Retina (tissue), 1 donor: ENCODE measurements at places on chromosomes 4 and X.
A peak's percentile ranks its signal among the peaks of the same experiment; 100 is the strongest.

DNA sequence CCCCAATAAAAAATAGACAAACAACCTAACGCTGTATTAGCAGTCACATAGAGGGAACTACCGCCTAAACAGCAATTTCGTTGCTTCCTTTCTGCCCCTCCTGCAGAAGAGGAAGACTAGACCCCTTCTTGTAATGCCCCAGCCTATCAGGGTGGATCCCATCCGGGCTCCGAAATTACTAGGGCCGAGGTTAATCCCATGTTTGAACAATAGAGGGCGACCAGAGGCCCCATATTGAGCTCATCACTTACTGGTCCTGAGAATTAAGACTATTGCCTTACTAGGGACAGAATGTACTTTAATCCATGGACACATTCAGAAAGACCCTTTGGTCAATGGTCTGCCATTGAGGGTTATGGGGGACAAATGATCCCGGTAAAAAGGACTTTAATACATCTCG, 11.8 kb upstream of the ZNF630 start:
- DNase-seq, result peak; percentile 56

- DNase-seq, result no peak
Observed at GRCh38 chr4:16437836-16438235, 211.6 kb upstream of the TAPT1 start.

DNA sequence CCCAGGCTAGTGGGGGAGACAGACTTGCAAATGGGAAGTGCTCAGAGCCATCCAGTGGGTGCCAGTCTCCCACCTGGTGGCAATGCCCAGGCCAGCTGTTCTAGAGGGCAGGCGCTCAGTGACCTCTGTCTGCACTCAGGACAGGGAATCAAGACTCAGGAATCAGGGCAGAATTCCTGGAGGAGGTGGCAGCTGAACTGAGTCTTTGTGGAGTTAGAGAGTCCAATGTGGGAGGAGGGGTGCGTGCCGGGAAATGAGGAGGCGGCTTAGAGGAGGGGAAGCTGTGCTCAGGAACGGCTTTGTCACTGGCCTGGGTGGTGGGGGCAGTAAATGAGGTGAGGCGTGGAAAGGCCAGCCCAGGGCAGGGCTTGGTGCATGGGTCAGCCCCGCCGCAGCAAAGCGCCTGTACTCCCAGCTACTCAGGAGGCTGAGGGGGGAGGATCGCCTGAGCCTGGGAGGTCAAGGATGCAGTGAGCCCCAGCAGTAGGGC, 31.3 kb upstream of the SORCS2 start:
- DNase-seq, result no peak

GRCh38 chr4:29046186-29046585, 1674.0 kb upstream of the PCDH7 start:
- DNase-seq, result no peak

DNA sequence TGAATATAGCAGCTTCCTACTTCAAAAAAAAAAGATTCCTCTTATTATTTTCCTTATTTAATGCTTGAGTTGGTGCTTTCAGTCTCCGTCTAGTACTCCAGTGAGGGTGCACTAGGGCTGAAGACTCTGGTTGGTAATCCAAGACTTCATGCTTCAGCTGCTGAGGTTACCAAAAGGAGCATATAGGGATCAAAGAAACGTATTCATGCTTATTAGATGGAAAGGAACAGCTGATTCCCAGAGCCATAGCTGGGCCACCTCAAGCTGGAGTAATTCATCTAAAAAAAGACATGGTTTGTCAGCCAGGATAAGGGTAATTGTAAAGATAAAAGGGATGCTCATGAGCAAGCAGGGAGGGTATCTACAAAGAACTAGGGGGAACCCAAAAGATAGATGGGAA, 131.7 kb upstream of the FAM47B start:
- DNase-seq, result peak; percentile 22

DNA sequence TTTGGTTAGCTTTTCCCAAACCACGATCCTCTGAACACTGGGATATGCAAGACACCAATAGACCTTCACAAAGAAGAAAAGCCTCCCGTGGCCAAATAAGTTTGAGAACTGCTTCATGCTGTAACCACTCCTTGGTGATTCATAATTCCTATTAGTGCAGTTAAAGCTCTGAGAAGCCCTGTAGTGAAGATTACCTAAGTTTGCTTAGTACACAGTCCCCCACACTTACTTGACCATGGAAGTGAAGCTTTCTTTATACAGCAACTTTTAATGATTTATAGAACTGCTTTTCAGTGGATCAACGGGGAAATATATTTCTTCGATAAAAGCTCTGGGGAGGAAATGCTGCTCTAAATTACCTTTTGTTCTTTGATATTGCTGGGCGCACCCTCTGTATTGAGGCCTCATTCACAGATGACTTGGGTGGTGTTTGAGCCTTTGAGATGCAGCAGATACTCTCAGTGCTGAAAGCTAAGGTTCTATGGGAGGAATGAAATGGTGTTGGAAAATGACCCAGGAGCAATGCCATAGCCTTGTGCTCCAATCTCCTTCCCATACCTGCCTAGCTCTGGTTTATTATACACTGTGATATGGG, 67.4 kb downstream of the CBLL2 start:
- DNase-seq, result no peak

DNA sequence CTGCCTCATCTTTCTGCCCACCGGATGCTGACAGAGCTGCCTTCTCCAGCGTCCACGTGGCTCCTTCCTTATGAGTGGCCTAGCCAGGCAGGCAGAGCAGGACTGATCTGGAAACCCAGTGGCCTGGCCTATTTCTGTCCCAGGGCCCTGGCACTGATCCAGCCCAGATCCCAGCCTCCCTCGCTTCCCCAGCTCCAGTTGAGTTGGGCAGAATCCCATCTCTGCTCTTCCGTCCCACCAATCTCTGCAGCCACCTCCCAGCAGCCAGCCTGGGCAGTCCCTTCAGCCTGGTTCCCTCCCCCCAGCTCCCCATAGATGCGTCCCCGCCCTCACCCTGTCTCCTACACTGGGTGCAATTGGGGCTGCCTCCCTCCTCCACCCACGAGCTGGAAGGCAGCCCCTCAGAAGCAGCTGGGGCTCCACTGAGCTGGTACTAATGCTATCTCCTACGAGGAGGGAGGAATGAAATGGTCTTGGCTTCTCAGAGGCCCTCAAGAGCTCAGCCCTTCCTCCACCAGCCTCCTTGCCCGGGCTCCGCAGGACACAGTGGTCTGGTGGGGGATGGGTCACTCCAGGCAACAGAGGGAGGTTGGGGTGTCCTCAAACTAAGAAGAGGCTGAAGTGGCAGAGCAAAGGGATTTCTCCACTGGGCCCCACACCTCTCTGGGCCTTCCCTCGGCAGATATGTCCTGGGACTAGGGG, 94.2 kb downstream of the PJA1 start:
- peak; percentile 32 for DNase-seq

- DNase-seq, result no peak
Observed at GRCh38 chr4:185224597-185224996, 15.2 kb downstream of the SNX25 start.

- no peak for DNase-seq
Observed at GRCh38 chrX:19097553-19098283, 24.6 kb downstream of the ADGRG2 start.

- no peak for DNase-seq
Observed at GRCh38 chr4:95998311-95998710, 158.4 kb downstream of the PDHA2 start.

GRCh38 chrX:31314921-31315320, 243.1 kb upstream of the FTHL17 start:
- no peak for DNase-seq

- DNase-seq, result no peak
Observed at GRCh38 chrX:21800344-21800770, 39.1 kb upstream of the MBTPS2 start.

- DNase-seq, result no peak
Observed at GRCh38 chr4:157880761-157881160, 292.1 kb downstream of the GASK1B start.

- no peak for DNase-seq
Observed at GRCh38 chr4:82994834-82995233, 15.8 kb downstream of the LIN54 start.

DNA sequence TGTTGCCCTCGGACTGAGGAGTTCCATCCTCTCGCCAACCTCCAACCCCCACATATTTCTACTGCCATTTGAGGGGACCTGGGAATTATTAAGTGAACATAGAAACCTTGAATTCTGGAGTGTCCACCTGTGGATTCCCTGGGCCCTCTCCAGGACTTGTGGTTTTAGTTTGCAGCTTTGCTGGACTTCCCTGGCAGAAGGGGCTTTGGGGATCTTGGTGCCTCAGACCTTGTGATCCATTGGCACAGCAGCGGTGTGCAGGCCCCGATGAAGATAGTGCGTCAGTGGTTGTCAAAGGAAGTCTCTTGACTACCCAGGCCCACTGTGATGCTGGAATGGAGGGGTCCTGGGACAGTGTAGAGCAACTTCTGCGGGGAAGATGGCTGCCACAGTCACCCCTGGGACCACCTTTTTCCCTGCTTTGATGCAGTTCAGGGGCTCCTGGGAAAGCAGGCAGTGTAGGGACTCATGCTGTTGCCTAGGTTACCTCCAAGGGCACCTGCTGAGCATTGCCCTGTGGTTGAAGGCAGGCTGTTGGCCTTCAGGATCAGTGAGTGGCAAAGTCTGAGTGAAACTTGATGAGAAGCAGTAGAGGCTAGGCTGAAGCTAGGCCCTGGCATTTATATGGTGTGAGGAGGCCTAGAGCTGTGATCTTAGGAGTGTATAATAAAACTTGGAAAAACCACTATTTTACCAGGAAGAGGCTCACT, 2.2 kb downstream of the SLC16A2 start:
- peak; percentile 25 for DNase-seq

DNA sequence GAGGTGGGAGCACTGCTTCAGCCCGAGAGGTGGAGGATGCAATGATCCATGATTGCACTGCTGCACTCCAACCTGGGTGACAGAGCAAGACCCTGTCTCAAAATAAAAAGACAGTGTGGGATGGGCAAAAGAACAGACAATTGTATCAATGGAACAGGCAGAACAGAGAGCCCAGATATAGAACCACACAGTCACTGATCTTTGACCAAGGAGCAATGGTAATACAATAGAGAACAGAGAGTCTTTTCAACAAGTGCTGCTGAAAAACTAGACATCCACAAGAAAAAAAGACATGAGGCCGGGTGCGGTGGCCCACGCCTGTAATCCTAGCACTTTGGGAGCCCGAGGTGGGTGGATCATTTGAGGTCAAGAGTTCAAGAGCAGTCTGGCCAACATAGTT, 5.9 kb downstream of the FAM53A start:
- DNase-seq, result no peak

DNA sequence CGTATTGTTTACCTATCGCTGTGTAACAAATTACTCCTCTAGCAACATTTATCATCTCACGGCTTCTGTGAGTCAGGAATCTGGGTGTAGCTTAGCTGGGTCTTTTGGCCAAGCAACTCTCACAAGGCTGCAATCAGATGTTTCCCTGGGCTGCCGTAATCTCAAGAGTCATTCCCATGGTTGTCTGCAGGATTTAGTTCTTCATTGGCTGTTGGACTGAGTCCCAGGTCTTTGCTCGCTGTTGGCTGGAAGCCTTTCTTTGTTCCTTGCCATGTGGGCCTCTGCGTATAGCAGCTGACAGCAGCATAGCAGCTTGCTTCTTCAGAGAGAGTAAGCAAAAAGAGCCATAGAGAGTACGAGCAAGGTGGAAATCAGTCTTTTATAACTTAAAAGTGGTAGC, 16.8 kb downstream of the POLR2B start:
- no peak for DNase-seq

- DNase-seq, result no peak
Observed at GRCh38 chrX:63713526-63713925, 71.5 kb downstream of the ARHGEF9 start.

DNA sequence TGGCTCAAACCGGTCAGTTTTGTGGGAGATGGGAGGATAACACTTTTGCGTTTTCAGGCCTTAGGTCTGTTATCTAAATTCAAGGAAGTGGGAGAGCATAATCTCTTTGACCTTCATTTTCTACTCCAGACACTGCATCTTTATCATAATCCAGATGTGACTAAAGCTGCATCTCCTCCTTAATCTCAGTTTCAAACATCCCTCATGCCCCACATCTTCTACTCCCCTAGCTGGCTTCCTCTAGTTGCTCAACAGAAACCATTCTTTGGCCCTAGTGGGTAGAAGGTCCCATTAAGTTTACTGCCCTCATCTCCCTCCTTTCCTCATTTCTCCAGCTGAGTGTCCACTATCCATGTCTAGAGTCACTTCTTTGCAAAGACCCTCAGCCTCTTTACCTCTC, 18.8 kb upstream of the RASL11B start:
- no peak for DNase-seq

DNA sequence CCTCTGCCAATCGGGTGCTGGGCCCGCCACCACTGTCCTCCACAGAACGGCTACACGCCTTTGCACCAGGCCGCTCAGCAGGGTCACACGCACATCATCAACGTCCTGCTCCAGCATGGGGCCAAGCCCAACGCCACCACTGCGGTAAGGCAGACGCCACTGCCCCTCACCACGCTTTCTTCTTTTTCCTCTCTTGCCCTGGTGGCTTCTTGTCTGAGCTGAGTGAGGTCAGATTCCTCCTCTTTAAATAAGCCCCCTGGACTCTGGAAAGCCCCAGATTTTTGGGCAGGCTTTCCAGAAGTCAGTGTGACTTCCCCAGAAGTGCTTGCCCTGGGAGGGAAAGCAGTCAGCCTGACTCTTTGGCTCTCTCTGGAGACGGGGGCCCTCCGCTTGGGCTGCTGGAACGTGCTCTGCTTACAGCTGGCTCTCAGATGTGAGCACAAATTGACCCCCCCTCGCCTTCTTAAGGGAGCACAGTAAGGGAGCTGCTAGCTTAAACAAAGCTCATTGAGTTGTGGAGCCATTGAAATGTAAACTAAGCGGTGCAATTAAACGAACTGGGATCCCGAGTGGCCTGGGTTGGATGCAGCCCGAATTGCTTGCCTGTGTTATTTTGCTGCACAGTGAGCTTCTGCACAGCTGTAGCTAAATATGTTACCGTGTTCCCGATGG, 243.1 kb downstream of the ANK2 start:
- peak; percentile 82 for DNase-seq

GRCh38 chrX:123590842-123591486, 141.9 kb downstream of the THOC2 start:
- no peak for DNase-seq

DNA sequence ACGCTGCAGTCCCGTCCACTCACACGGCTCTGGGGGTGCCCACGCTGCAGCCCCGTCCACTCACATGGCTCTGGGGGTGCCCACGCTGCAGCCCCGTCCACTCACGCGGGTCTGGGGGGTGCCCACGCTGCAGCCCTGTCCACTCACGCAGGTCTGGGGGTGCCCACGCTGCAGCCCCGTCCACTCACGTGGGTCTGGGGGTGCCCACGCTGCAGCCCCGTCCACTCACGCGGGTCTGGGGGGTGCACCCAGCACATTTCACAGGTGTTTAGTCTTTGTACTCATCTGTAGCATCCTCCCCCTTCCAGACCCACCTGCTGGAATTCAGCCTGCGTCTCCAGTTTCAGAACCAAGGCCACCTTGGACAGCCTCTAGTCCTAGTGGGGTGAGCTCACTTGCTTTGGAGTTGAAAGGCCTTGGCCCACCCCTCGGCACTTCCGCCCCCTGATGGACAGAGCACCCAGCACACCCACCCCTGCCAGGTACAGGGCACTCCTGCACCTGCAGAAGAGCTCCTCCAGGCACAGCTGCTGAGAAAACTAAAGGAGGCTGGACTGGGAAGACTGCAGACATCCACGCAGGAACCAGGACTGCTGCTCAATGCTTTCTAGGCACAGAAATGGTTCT, 73.0 kb downstream of the ABLIM2 start:
- DNase-seq, result no peak
